ENCODE measurements at places on chromosomes 4 and X. TPM values are rescaled to one million over a fixed set of nuclear protein-coding genes. Genes with fewer than 3 reads are reported as not detected.

DNA sequence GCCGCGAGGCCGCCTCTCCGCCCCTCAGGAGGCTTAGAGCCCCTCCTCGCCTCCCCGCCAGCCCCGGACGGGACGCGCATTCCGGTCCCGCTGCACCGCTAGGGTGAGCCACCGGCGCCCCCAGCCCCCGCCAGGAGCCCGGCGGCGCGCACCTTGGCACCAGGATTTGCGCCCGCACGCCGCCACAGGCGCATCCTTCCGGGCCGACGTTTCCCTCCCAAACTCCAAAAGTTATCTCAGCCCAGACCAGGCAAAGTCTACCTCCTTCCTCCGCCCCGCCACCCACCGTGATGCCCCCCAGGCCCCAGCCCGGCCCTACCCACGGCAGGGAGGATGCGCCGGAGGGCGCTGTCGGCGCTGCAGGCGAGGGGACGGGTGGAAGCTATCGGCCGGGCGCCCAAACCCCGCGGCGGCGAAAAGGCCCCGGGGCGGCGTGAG is 538 bp downstream of the SCML2 start:
- H3K27ac ChIP-seq = no peak overlapping the region
- no peaks in the 10 kb centered on the region for H3K4me1 ChIP-seq
- H3K4me3 ChIP-seq = peak overlapping the region; percentile 42

DNA sequence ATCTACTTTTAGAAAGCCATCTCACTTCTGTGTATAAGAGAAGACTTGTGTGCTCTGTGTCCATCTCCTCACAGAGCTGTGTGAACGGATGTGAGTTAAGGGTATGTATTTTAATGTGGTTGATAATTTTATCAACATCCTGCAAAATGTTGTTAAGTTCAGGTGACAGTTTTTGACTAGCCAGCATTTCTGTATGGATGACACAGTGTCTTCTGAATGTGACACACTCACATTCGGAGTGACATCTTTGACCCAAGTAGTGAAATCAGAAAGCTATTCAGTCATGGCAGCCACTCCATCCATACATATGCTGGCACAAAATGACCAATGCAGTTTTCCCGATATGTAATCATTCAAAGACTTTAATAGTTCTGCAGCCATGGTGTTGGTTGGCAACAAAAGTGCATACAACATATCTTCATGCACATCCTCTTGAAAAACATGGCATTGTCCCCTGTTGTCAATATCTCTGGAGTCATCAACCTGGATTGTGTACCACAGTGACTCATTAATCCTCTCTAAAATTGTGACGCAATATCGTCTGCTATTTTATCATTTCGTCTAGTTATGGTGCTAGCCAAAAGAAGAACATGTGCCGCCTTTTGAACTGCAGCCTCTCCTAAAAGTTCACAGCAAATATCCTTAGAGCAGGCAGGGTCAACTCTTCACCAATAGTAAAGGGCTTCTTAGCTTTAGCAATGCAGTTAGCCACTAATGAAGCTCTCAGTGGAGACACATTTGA is 6.8 kb upstream of the FGF2 start:
- H3K36me3 ChIP-seq = no peaks in the 10 kb centered on the region
- H3K4me3 ChIP-seq = no peak overlapping the region
- no peak overlapping the region for H3K27ac ChIP-seq
- DNase-seq = peak; percentile 28
- peaks cover 6% of the 10 kb centered on the region for H3K4me1 ChIP-seq
- H3K27me3 ChIP-seq = no peaks in the 10 kb centered on the region

- peaks cover 13% of the 10 kb centered on the region for H3K4me1 ChIP-seq
- H3K4me3 ChIP-seq = no peak overlapping the region
- H3K36me3 ChIP-seq = no peaks in the 10 kb centered on the region
- H3K27me3 ChIP-seq = peaks cover 14% of the 10 kb centered on the region
- H3K27ac ChIP-seq = no peak overlapping the region
- no peak for DNase-seq
These were observed 2.1 kb upstream of the NSG1 start for GRCh38 chr4:4384837-4385236.

DNA sequence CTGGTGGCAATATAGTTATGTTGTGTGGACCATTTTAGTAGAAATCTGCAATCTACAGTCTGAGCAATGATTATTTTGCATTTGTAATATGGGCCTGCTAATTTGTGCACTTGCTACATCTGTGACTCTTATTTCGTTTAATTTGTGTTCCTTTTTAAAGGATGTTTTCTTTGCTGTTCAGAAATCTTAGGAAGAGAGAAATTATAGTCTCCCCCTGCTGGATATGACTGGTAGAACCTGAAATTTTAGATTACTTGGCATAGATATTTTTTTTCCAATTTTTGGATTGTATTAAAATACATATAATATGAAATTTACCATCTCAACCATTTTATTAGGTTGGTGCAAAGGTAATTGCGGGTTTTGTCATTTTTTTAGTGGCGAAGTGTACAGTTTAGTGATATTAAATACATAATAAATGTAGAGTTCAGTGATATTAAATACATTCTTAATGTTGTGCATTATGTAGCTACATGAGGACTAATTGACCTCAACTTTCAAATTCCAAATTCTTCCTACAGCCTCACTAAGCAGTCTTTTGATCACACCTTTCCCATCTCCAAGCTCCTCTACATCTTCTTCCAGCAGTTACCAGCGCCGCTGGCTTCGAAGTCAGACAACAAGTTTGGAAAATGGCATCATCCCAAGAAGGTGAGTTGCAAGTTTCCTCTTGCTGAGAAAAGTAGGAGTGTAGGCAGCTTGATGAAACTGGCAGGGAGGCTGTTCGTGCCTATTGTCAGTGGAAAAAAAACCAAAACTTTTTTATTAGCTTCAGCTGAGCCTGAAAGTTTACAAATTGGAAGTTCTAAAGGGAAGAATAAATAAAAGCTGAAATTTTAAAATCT is 82.2 kb downstream of the FNIP2 start:
- no peak overlapping the region for H3K27ac ChIP-seq
- H3K27me3 ChIP-seq = no peaks in the 10 kb centered on the region
- DNase-seq = no peak
- peaks cover 2% of the 10 kb centered on the region for H3K36me3 ChIP-seq
- peaks cover 3% of the 10 kb centered on the region for H3K4me1 ChIP-seq

DNA sequence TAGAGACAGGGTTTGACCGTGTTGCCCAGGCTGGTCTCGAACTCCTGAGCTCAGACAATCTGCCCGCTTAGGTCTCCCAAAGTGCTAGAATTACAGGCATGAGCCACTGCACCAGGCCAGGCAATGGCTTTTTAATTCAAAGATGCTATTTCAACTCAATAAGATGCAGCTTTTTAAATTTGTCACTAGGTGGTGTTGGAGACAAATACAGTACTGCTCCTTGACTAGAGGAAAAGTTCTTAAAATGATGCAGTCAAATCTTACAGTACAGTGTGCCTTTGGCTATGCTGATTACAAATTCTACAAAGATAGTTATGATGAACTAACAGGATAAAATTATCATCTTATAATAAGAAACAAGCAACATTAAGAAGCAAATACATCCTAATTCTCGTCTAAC is 441.1 kb downstream of the KCNIP4 start:
- no peaks in the 10 kb centered on the region for H3K4me1 ChIP-seq
- no peaks in the 10 kb centered on the region for H3K36me3 ChIP-seq
- no peak for DNase-seq
- no peak overlapping the region for H3K27ac ChIP-seq
- no peaks in the 10 kb centered on the region for H3K27me3 ChIP-seq

Gene SYNPO2
- polyA plus RNA-seq = 0.77 TPM

Data from keratinocyte (primary cell).